ENCODE measurements at places on chromosomes 3 and 15.

GRCh38 chr15:47213883-47214282 lies 503.4 kb upstream of the SEMA6D start:
- no peak for DNase-seq

DNA sequence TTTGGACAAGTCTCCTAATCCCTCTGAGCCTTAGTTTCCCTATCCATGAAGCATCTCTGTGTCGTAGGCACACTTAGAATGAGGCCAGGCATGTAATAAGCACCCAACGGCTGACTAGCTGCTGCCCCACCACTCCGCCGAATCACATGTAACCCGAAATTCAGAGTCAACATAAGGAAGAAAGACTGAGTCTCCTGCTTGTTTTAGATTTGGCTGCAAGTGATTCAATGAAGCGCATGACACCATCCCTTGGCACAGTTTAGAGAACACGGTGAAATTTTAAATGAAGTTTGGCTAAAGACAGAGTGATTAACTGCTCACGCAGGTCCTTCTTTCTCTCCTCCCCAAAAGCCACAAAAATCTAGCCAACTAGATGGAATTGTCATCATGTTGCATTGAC lies 279.2 kb downstream of the TLE3 start:
- no peak for DNase-seq

DNA sequence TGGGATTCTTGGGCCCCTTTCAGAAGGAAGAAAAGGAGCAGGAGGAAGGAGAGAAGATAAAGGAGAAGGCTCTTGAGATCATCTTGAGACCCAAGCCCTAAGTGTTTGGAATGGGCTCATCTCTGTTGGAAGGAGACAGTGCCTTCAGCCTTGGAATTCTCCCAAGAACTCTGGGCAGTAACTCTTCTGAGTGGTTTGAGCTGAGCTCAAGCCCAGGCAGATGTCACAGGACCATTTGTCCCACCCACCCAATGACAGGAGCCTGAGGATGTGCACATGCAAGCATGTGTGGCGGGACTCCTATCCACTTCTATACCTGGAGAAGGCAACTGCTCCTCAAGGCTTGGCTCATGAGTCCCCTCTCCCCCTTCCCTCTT lies 14.6 kb upstream of the TMEM40 start:
- DNase-seq = no peak

DNA sequence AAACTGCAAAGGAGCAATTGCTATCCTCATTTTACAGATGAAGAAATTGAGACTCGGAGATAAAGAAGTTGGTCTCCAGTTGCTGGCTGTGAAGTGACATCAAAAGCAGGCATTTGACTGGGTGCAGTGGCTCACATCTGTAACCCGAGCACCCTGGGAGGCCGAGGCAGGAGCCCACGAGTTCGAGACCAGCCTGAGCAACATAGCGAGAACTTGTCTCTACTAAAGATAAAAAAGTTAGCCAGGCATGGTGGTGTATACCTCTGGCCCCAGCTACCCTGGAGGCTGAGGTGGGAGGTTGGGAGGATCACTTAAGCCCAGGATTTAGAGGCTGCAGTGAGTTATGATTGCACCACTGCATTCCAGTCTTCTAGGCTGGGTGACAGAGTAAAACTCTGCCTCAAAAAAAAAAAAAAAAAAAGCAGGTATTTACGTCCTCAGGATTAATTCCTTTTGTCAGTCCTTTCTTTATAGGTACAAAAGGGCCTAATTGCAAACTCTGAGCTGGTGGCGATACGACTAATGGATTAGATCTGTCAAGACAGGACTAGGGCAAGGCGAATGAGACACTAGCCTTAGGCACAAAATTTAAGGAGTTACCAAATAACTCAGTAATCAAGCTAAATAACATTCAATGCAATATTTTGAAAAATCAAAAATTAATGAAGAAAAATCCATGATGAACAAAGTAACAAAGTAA lies 5.9 kb upstream of the DNASE1L3 start:
- no peak for DNase-seq

GRCh38 chr3:194870394-194871110 lies 184.9 kb downstream of the FAM43A start:
- DNase-seq = no peak

DNA sequence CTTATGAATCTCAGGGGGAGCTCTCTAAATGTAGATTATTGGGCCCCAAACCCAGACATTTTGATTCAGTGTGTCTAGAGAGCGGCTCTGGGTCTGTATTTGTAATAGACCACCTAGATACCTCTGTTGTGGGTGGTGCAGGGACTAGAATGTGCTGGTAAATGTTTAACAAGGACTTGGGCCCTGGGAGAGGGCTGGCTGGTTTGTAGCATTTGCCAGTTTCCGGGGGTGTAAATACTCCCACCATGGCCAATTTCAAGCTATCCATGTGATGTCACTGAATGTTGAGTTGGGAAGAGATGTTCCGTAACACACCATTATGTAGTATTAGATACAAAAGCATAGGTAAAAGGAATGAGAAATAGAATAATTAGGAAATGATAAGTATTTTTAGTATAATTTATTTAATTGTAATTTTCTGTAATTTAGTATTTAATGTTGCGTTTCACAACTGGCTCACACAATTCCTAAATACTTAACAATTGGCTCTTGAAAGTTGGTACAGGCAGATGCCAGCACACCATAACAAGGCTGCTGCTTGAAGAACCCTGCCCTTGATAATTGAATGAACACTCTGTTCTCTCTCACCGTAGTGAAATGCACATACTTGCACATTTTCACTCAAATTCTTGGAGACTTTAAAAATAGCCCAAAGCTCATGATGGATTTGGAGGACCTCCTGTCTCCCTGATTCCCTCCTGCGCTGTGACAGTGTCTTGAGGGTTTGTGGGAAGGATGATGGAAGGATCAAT lies 359.2 kb upstream of the PROK2 start:
- no peak for DNase-seq

GRCh38 chr3:14289590-14290461 lies 111.2 kb downstream of the LSM3 start:
- peak; percentile 72 for DNase-seq

DNA sequence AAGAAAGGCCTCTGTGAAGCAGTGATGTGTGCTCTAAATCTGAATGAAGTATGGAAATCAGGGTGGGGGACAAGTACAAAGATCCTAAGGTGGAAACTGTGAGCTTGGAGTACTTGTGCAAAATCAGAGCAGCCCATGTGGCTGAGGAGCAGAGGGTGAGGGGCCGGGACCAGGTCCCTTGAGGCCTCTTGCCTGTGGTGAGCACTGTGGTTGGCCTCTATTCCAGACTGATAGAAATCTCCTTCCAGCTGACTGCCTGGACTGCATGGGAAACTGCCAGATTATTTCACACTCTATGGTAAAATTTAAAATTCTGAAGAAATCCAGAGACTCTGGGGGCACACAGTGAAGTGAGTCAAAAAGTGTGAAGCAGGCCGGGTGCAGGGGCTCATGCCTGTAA lies 81.4 kb downstream of the TM4SF4 start:
- DNase-seq = peak; percentile 78

- DNase-seq = peak; percentile 48
These were observed 171.1 kb upstream of the CCDC54 start for GRCh38 chr3:107206141-107206540.

GRCh38 chr3:18057471-18058091 lies 315.1 kb upstream of the TBC1D5 start:
- DNase-seq = no peak

- no peak for DNase-seq
These were observed 32.3 kb downstream of the PSTPIP1 start for GRCh38 chr15:77027111-77027696.

DNA sequence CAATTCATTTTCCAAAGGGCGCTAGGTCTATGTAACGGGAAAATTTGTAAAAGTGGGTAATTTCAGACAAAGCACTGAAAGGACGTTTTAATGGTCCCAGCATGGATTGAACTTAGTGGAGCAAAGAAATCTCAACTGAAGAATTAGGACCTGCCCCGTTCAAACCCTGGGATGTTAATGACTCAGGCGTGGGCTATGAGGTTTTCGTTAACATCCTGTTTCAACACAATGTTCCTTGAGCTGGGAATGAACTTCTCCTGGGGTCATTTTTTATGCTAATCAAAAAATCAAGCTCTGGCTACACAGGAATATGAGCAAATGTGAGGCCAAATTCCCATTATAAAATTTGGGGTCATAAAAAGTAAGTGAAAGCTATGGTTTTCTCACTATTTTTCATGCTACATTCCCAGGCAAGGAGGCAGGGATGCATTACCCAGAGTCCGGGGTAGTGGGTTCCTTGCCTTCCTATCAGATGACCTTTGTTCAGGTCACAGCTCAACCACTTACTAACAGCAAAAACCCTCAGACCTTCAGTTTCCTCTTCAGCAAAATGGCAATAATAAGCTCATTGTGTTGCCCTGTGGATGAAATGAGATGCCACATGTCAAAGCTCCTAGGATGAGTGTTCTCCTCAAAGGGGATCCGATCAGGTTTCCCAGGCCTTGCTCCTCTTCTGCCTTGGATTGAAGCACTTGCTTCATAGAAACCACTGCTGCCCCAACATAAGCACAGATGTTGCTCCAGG lies 271.4 kb downstream of the ARRDC4 start:
- peak; percentile 17 for DNase-seq

GRCh38 chr15:97976766-97977503 lies 16.4 kb downstream of the ARRDC4 start:
- no peak for DNase-seq

DNA sequence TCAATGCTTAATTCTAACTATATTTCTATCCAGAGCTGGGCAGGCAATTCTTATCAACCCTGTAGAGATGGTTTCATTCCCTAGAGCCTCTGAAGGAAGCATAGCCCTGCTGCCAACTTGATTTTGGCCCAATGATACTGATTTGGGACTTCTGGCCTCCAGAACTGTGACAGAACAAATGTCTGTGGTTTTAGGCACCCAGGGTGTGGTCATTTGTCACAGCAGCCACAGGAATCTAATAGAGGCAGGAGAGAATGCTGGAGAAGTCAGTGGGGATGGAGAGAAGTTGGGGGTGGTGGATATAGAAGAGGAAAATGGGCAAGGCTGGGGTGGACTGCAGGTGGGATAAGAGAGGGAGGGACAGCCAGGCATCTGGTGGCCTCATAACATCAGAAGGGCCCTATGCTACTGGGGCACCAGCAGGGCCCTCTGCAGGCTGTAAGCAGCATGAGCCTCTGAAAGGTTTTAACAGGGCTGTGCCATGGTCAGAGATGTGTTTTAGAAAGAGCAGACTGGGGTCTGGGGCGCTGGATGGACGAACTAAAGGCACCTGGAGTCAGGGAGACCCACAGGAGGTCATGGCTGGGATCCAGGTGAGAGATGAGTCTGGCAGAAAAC lies 19.8 kb downstream of the MRPS11 start:
- peak; percentile 43 for DNase-seq

- no peak for DNase-seq
These were observed 3.2 kb upstream of the ITIH1 start for GRCh38 chr3:52774066-52774713.

DNA sequence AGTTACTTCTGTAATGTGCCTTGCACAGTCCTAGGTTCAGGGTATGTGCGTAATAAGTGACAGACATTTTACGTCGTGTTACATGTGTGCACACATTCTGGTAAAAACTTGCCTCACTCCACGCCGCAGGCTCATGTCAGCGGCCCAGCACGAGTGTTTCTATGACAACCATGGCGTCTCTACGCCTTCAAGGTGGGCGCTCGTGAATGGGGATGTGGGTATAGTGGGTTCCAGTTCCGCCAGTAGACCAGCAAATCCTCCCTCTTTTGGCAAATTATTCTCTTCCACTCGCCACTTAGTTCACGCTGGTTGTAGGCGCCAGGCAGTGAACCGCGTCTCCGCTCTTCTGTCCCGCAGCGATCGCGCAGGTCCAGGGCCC lies 40.3 kb downstream of the CHST14 start:
- DNase-seq = no peak

- DNase-seq = no peak
These were observed 34.3 kb upstream of the ZBTB38 start for GRCh38 chr3:141333836-141334626.

GRCh38 chr3:115804200-115804599 lies 180.9 kb downstream of the GAP43 start:
- no peak for DNase-seq

GRCh38 chr15:38733331-38733730 lies 168.7 kb upstream of the RASGRP1 start:
- DNase-seq = no peak

GRCh38 chr3:15556512-15556911 lies 35.0 kb upstream of the COLQ start:
- DNase-seq = no peak

DNA sequence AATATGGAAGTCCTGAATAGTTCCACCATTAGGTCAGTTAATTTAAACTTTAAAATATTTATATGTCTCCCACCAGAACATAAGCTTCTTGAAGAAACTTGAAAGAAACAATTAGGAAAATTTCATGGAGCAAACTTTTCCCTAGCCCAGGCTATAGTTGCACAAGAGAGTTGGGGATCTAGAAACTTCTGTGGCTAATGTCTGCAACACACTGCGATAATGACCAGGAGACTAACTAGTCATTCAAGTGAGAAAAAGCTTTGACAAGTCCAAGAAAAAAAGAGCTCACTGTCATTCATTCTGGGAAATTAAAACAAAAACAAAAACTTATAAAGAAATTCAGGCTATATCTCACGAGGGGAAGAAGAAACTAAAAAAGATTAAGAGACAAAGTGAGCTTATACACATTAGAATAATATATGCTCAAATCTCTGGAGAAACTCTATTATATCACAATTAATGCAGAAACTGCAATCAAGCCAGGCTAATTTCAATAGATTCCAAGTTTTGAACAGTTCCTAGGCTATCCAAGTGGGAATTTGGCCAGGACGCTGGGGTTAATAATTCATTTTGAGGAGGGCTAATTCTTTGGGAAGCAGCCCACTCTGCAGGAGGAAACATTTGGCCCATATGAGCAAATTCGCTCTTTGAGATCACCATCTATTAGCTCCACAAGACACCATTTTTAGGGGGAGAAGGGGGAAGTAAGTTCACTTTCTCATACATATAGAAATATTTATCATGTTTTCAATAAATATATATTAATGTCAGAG lies 134.6 kb downstream of the MEIS2 start:
- peak; percentile 36 for DNase-seq

- DNase-seq = no peak
These were observed 1.5 kb upstream of the PPM1M start for GRCh38 chr3:52243791-52244628.

GRCh38 chr3:121998611-121999473 lies 23.2 kb downstream of the ILDR1 start:
- DNase-seq = no peak

DNA sequence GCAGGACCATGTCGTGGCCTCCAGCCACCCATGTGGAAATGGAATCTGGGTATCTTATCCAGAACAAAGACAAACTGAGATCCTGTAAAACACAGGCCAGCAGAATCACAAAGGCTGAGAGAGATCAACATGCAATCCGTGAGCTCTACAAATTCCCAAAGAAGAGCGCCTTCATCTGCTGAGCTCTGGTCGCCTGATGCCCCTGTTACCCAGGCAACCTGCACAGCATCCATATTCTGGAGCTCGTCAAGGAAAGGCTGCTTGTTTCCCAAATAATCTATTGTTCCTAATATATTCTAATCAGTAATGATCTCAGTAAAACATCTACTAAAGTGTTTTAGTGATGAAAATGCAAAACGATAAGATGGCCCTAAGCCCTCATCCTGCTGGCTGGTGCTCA lies 133.6 kb downstream of the OCA2 start:
- no peak for DNase-seq

GRCh38 chr3:32686713-32687112 lies 1.7 kb downstream of the CNOT10 start:
- no peak for DNase-seq

GRCh38 chr15:29035336-29036285 lies 149.8 kb downstream of the APBA2 start:
- no peak for DNase-seq

GRCh38 chr3:2148561-2149340 lies 50.1 kb downstream of the CNTN4 start:
- no peak for DNase-seq
